ENCODE measurements at places on chromosomes 3 and 15.

- DNase-seq: peak; percentile 88
Measured at GRCh38 chr3:22475665-22476240, 724.7 kb upstream of the ZNF385D start.

DNA sequence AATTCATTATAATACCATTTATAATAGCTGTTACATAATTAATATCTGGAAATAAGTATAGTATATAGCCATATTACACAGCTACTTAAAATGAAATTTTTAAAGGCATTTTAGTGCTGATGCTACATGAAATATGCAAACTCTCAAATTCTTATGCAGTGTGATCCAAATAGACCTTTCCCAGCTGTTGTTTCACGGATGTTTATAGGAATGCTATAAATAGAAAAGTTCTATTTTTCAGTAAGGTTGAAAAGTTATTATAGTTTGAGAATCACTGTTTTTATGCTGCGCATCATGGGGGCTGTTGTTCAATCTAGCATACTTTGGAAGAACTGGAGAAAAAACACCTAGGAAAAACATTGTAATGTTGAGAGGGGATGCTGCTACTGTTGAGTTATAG is 147.7 kb upstream of the TRIM42 start:
- no peak for DNase-seq

- no peak for DNase-seq
Measured at GRCh38 chr3:114566767-114567166, 272.9 kb downstream of the TIGIT start.

DNA sequence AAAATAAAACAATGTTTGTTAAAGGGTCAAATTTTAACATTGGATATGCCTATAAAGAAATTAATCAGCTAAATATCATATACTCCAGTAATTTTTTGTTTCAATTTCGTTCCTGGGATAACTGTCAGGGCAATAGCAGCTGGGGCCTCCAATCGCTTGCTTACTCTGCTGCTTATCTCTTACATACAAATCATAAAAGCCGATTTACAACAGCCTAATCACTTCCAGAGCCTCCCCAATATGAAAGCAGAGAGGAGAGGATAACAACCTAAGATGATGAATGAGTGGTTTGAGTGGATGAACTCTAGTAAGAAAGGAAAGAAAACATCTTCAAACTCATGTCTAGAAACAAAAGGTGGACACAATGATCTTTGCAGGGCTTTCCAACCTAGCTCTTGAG is 80.7 kb upstream of the PSMD6 start:
- no peak for DNase-seq

DNA sequence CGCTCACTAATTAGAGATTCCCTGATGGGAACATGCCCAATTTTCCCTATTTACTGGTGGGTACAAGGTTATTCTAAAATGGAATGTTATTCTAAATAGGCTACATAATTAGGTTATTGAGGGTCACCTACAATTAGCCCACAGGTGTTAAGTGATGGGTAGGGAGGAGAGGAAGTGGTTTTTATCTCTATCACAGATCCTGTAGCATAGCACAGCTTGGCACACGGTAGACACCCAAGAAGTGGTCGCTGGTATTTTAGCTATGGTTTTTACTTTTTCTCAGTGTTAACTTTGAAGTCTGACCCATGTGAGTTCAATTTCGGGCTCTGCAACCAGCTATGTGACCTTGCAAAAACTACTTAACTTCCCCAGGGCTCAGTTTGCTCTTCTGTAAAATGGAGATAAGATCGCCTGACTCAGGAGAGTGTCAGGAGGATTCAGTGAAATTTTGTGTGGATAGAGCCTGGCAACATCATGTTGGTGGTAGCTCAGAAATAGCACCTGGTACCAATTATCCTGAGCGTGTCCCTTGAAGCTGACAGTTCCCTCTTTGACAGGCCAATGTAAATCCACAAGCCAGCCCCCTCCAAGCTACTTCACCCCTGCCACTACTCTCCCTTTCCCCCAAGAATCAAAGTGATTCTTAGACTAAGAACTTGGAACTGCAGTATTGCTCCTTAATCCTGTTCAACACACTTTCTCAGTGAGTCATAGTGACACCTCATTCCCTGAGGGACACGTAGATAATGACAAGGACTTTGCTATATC is 8.7 kb upstream of the LMCD1 start:
- peak; percentile 70 for DNase-seq

GRCh38 chr3:23435318-23435717 is 232.2 kb downstream of the UBE2E2 start:
- peak; percentile 52 for DNase-seq

DNA sequence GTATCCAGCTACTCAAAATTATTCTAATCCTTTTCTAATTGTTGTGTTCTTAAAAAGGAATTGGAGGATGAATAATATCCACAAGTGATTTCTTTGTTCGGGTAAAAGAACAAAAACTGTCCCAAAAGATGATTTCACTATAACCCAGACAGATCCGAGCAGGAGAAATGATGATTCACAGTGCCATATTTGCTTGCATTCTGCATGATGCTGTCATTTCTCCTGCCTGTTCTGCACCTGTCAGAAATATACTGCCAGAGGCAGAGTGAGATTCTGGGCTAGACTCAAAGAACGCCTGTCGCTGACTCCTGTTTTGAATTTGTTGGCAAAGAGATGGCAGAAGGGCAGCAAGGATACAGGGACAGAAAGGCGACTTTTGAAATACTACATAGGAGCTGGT is 34.7 kb upstream of the SLC24A5 start:
- no peak for DNase-seq

DNA sequence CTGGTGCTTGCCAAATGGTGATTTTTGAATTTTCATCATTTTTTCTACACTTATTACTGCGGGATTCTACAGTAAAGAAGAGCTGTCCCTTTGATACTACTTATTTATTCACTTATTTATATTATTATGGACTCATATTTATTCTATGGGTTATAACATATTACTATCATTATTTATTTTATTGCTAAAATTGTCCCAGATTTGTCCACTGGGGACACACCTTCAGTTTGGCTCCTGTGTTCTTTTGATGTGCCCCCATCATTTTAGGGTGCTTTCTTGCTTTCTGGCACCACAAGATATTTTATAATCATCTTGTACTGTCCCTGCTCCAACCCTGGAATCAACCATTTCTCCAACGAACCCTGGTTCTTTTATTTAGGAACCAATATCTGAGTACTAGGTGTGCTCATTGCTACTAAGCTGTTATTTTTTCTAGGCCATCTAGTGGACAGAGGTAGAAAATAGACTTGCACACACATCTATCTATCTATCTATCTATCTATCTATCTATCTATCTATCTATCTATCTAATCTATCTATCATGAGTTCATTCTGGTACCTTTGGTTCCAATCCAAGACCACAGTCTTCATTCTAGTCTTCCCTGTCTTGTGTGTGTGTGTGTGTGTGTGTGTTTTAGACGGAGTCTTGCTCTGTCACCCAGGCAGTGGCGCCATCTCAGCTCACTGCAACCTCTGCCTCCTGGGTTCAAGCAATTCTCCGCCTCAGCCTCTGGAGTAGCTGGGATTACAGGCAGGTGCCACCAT is 16.0 kb downstream of the SLC22A14 start:
- DNase-seq: peak; percentile 17

GRCh38 chr3:157785102-157785826 is 282.0 kb upstream of the VEPH1 start:
- DNase-seq: peak; percentile 96

- no peak for DNase-seq
Measured at GRCh38 chr3:48466386-48467109, 20.0 kb downstream of the ATRIP start.

GRCh38 chr15:80480171-80480811 is 76.1 kb downstream of the ARNT2 start:
- DNase-seq: no peak

GRCh38 chr15:39247574-39247973 is 333.3 kb upstream of the THBS1 start:
- DNase-seq: peak; percentile 39

DNA sequence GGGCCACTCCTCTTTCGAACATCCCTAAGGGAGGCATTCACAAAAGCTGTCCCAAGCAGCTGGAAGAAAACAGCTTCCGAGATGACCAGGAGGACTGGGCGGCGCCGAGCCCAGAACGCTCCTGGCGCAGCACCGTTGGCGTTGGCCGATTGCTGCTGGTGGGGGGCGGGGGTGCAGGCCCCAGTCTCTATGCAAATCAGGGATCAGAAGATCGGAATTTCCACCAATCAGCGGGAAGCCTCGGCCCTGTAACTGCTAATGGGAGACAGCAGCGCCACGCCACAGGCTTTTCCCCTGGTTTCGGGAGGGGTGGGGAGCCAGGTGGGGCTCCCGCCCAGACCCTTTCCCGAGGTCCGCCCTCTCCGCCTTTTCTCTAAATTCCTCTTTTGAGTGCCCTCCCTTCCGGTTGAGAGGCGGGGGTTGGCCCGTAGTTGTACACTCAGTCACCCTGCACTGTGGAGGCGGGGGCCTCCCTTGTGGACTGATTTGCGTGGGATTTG is 27.0 kb downstream of the HMCES start:
- no peak for DNase-seq

DNA sequence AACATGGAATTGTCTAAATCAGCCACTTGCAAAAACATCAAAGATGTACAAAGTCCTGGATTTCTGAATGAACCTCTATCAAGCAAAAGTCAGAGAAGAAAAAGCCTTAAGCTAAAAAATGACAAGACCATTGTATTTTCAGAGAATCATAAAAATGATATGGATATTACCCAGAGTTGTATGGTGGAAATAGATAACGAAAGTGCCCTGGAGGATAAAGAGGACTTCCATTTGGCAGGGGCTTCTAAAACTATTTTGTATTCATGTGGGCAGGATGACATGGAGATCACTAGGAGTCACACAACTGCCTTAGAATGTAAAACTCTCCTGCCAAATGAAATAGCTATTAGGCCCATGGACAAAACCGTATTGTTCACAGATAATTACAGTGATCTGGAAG is 29.3 kb downstream of the KNL1 start:
- no peak for DNase-seq

- DNase-seq: peak; percentile 41
Measured at GRCh38 chr3:160400030-160400701, 716 bp downstream of the SMC4 start.

- no peak for DNase-seq
Measured at GRCh38 chr15:33152502-33153109, 41.9 kb downstream of the FMN1 start.

- DNase-seq: peak; percentile 93
Measured at GRCh38 chr15:62758126-62758951, 284.2 kb upstream of the TPM1 start.

DNA sequence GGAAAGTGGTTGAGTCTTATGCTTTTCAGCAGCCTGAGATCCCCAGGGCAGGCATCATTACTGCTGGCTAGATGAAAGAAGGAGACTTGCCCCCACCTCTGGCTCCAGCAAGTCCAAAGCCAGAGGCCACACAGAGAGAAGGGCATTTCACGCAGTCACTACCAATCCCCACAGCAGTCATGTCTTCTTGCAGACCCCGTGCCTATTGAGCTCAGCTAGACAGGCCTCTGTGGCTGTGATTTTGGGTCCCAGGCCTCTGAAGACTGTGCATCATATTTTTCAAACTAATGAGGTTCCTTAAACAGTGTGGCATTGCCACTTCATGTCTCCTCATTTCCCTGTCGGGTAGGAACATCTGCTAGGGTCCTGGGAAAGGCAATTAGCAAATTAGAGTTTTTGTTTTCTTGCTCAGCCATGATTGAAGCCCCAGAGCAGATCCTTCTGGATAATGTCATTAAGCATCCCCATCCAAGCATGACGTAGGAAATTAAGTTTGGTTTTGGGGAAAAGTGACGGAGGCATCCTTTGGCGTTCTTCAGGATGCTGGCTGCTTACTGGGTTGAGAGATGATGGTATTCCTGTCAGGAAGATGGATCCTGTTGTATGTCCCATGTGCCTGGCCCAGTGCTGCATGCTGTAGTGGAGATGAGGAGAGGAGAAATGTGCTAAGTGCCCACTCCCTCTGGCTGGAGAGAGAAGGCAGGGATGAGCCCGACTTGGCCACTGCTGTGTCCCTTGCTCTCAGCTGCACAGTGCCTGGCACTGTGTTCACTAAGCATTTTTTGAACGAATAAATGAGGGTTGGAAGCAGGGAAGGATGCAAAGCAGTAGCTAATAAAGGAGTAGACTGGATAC is 7.0 kb downstream of the SPSB4 start:
- DNase-seq: no peak

DNA sequence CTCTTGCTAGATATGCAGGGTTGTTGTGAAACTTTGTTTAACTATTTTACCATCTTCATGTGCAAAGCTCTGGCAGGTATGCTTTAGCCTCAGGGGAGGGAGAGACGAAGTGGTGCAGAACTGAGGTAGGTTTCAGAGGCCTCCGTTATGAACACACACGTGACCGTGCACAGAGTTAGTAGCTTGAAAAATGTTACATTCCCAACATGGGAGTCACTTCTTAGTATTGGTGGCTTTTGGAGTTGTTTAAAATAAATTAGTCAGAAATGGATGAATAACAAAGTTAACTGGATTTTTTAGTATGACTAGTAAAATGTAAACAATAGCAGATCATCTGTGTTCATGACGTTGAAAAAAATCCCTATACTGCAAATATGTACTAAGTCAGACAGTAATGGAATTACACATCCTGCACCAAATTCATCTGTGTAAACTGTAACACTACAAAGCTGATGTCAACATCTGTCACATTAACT is 279.6 kb downstream of the KLF13 start:
- no peak for DNase-seq

- no peak for DNase-seq
Measured at GRCh38 chr3:50503504-50504342, at the start of gene CACNA2D2. Gene CACNA2D2 (minus strand): TSS chr3:50503634. CDS start chr3:50503423, 211 bp downstream.

DNA sequence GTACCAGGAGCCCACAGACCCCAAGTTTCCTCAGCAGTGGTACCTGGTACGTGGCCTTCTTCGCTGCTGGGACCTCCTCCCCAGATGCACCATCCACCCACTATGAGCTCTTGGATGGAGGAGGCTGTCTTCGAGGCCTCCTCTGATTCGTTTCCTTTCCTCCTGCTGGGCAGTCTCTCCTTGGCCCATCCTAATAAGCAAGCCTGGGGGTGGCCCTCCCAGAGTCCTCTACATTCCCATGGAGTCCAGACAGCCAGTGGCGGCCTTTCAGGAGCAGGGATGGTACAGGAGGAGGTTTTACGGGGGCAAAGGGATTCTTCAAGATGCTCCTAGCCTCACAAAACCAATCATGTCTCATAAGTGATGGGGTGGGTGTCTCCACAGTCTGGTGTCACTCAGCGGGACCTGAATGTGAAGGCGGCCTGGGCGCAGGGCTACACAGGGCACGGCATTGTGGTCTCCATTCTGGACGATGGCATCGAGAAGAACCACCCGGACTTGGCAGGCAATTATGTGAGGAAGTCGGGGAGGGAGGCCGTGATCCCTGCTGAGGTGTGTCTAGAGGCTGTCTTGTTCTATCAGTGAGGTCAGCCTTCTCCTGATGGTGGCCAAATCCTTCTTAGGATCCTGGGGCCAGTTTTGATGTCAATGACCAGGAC is 7.7 kb upstream of the FES start:
- no peak for DNase-seq

DNA sequence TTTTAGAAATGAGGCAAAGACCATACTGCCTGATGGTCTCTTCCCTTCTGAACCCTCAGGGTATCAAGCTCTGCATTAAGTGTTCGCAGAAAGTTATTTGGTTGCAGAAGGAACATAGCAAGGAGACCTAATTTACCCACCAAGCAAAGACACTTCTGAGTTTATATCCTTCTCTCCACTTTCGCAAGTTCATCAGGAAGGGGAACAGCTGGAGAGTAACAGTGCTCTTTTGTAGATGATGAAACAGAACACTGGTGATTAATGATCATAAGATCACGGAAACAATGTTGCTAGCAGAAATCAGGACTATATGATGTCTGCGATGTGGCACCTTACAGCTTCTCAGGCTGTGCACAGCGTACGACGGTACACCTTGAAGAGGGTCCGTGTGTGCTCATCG is 62.1 kb downstream of the NCEH1 start:
- no peak for DNase-seq

- DNase-seq: no peak
Measured at GRCh38 chr15:100005715-100006114, 272.5 kb upstream of the LYSMD4 start.
